ENCODE measurements at places on chromosomes 5 and 9.

GRCh38 chr9:69421908-69422801 lies 97.1 kb downstream of the ENTREP1 start:
- DNase-seq = peak; percentile 39

- no peak for DNase-seq
Observed at GRCh38 chr5:164041105-164041504, 535.7 kb downstream of the MAT2B start.

GRCh38 chr9:19320495-19320894 lies 59.5 kb downstream of the RPS6 start:
- DNase-seq = no peak

DNA sequence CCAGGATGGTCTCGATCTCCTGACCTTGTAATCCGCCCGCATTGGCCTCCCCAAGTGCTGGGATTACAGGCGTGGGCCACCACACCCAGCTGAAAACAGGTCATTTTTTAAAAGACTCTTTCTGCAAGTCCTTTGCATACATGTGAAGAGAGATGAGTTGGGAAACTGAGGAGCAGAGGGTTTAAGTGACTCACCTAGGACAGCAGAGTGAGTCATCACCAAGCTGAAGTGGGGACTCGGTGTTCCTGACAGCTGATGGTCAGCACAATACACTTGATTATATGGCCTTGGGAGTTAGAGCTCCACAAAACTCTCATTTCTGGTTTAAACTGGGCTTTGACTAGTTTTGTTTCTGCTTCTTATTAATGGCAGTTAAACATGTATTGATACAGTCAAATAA lies 38.1 kb upstream of the SSBP2 start:
- no peak for DNase-seq

DNA sequence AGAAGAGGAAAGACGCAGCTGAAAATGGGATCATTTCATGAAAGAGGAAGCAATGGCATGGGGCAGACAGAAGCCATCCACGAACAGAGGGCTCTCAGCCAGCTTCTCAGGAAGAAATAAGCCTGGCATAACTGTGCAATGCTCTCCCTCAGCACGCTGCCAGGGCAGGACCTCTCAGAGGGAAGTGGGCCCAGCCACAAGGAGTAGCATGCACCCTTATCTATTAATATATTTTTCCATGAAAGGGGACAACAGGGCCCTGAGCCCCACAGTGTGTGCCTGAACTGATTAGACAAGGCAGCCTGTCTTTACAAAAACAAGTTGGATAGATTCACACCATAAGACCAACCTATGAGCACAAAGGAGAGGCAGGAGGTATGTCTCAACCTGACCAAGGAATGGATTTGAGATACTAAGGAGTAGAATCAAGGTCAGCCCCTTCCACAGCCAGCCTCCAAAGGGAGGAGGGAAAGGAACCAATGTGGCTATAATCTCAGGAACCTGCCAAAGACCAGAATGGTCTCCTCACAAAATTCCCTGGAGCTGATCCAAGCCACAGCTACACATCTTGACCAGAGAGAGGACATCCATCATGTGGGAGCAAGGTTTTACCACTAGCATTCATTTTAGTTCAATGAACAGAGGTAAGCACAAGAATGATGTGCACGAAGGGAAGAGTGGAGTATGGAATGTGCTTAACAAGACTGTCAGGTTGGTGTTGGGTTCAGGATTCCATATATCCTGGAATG lies 154.8 kb downstream of the SIL1 start:
- no peak for DNase-seq

DNA sequence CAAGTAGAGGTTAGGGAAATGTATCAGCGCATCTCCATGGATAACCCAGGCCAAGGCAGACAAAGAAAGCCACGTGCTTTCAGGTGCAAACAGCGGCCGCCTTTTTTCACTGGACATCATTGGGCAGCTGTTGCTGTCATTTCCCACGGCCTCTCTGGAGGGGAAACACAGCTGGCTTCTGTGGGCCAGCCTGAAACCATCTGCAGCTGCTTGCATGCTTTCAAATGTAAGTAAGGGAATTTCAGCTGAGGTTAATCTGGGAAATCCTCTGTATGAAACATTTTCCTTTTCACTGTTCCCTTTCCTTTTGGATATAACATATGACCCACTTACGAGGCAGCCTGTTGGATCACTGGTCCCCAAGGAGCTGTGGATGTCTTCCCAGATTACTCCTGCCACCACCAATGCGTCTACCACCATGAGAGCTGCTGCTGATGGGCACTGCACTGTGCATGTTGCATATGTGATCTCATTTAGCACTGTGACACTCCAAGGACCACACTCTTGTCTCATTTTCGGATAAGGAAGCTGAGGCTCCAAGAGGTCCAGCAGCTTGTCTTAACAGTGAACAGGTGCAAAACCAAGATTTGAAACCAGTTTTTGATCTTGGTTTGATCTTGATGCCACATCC lies 106.3 kb downstream of the C9orf152 start:
- no peak for DNase-seq

- DNase-seq = no peak
Observed at GRCh38 chr5:160324886-160325285, 12.5 kb upstream of the CCNJL start.
